ENCODE measurements at places on chromosomes 3 and 15. TPM values are rescaled to one million over a fixed set of nuclear protein-coding genes. Genes with fewer than 3 reads are reported as not detected.

ACOX2 gene
- 10.8 TPM for total RNA-seq

GRCh38 chr3:175672119-175672689 lies 813.1 kb downstream of the NAALADL2 start:
- no peaks in the 10 kb centered on the region for H3K36me3 ChIP-seq
- H3K27ac ChIP-seq, result no peak overlapping the region
- 0 out of 2 replicates have a peak, but pooled peaks cover 3% of the 10 kb centered on the region for H3K4me1 ChIP-seq
- peak overlapping the region; percentile 58 for H3K4me3 ChIP-seq

DNA sequence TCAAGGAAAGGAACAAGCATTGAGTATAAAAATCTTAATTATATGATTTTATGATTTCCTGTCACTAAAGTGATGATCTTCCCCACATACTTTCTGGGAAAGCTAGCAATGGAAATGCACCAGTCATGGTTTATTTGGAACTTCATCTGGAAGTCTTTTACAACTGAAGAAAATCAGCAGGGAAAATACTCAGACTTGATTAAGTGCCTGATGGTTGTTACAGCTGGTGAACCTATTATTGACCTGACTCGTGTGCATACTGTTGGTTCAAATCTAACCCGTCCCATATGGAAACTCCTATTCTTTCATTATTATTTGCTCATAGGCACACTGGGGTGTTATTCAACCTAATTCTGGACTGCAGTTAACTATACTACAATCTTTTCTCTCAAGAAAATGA lies 701.8 kb upstream of the CCDC54 start:
- no peak overlapping the region for H3K4me3 ChIP-seq
- DNase-seq, result no peak
- H3K27ac ChIP-seq, result no peak overlapping the region
- no peaks in the 10 kb centered on the region for H3K27me3 ChIP-seq

DNA sequence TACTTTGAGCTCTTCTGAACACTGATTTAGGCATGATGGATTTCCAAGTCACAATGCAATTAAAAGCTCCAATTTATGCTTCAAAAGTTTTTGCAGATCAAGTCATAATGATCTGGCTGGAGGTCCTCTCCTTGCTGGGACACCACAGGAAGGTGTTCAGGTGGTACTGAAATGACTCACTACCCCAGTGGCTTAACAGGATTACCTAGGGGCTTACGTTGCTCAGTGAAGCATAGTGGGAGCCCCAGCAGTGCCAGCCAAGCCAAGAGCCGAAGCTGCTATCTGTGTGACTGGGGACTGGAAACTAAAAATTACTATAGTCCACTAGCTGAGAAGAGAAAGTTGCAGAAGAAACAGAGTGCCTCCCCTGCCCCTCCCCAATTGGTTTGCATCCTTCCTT lies 110.1 kb upstream of the LPP start:
- no peak for DNase-seq
- H3K36me3 ChIP-seq, result no peaks in the 10 kb centered on the region
- no peak overlapping the region for H3K4me3 ChIP-seq
- H3K4me1 ChIP-seq, result peaks cover 22% of the 10 kb centered on the region

DNA sequence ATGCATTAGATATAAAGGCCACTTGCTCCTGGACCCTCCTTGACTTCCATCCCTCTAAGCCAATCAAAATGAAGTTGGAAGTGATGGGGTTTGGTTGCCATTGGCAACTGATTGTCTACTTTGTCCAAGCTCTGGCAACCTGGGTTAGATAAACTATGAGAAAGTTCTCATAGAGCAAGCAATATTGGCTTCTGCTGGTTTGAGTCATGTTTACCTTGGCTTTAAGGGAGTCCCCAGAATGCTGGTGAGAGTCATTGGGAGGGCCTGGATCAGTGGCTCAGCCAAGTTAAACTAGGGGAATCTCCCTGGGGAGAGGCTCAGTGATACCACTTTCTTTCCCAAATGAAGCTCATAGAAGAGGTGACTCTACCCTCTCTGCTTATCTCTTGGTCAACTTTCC lies 176.3 kb upstream of the ROPN1 start:
- H3K27ac ChIP-seq, result no peak overlapping the region
- peak; percentile 71 for DNase-seq
- no peaks in the 10 kb centered on the region for H3K36me3 ChIP-seq
- H3K4me3 ChIP-seq, result no peak overlapping the region
